ENCODE measurements at places on chromosomes 12 and 14.
A peak's percentile ranks its signal among the peaks of the same experiment; 100 is the strongest.

DNA sequence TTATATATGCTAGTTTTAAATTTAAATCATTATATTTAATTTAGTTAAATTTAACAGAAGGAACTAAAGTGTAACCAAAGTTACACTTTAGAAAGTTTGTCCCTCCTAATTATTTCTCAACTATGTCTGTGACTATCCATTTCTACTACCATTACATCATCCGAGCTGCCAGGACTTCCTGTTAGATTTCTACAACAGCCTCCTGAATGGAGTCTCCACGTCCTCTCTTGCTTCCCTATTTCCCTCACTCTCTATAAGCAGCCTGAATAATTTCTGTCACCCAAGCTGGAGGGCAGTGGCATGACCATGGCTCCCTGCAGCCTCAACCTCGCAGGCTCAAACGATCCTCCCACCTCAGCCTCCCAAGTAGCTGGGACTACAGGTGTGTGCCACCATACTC is 84.1 kb downstream of the TTC7B start:
- no peak for DNase-seq

GRCh38 chr14:81940651-81941050 is 407.0 kb upstream of the SEL1L start:
- no peak for DNase-seq

DNA sequence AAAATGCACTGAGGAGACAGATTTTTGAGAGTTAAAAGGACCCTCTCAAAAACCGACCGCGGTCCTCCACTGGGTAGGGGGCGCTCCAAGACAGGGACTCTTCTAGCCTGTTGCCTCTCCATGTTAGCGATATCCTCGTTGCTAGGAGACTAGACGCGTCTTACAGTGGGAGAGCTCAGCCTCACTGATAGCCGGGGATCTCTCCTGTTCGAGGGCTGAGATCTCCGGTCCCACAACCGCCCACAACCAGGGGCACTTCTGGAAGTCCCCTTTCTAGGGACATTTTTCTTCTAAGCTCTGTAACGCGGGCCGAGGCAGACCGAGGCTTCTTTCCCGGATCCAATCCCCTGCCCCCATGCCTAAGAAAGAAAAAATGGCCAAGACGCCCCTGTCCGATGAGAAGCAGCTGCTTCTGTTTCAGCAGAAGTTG is 21.3 kb downstream of the FKBP11 start:
- DNase-seq: peak; percentile 95

GRCh38 chr14:64823305-64823861 is 56.3 kb downstream of the SPTB start:
- DNase-seq: peak; percentile 91

DNA sequence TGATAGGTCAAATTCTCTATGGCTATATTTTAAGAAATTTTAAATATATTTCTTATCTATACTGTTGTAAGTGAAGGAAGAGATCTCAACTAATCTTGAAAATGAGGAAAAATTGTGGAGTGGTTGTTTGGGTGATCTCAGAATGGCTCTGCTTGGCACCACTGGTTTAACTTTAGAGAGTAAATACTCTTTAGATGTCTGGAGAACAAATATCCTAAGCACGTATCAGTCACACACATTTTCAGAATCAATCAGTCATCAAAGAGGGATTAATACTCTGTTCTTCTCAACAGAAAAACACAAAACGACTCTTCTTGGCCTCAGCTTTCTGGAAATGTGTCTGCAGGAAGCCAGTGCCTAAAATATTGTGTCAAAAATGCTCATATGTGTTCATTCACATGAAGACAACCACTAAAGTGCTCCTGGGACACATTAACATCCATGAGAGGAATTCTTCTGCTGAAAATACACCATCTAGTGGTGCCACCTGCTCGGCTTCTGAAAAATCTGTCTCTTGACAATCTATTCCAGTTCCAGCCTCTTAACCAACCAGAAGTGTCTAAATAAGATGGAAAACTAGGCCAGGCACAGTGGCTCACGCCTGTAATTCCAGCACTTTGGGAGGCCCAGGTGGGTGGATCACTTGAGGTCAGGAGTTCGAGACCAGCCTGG is 81.1 kb upstream of the CCDC198 start:
- no peak for DNase-seq

DNA sequence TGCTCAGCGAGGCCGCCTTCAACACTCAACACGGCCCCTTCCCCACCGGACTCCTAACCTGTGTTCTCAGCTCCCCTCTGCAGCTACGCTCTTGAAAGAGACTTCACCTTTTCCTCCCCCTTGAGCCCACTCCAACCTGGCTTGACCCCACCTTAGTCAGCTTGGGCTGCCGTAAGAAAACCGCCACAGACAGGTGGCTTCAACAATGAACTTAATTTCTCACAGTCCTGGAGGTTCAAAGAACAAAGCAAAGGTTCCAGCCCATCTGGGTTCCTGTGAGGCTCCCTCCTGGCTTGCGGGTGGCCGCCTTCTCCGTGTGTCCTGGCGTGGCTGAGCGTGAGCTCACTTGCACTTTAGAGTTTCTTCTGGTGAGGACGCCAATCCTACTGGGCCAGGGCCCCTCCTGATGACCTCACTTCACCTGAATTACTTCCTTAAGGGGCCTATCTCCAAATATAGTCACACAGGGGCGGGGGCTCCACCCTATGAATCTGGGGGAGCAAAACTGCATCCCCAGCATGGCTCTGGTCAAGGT is 138.8 kb downstream of the CALM1 start:
- no peak for DNase-seq

Measured in islet precursor cell (in vitro differentiated cells).